Mesenchymal stem cell (in vitro differentiated cells and primary cell): ENCODE measurements at places on chromosomes 3 and 15.

- H3K27me3 ChIP-seq = no peaks in the 10 kb centered on the region
- H3K4me1 ChIP-seq = no peaks in the 10 kb centered on the region
- no peak overlapping the region for H3K27ac ChIP-seq
- no peak overlapping the region for H3K4me3 ChIP-seq
Observed at GRCh38 chr15:31782951-31783350, 247.4 kb upstream of the CHRNA7 start.

- H3K27me3 ChIP-seq = no peaks in the 10 kb centered on the region
- no peak overlapping the region for H3K4me3 ChIP-seq
- no peak for DNase-seq
- no peaks in the 10 kb centered on the region for H3K4me1 ChIP-seq
Observed at GRCh38 chr15:77352887-77353286, 67.0 kb downstream of the PEAK1 start.

- H3K4me3 ChIP-seq = no peak overlapping the region
- H3K4me1 ChIP-seq = peaks cover 5% of the 10 kb centered on the region
- H3K36me3 ChIP-seq = peaks cover 25% of the 10 kb centered on the region
- no peak overlapping the region for H3K27ac ChIP-seq
- DNase-seq = no peak
Observed at GRCh38 chr3:188253123-188253793, 99.3 kb downstream of the LPP start.

DNA sequence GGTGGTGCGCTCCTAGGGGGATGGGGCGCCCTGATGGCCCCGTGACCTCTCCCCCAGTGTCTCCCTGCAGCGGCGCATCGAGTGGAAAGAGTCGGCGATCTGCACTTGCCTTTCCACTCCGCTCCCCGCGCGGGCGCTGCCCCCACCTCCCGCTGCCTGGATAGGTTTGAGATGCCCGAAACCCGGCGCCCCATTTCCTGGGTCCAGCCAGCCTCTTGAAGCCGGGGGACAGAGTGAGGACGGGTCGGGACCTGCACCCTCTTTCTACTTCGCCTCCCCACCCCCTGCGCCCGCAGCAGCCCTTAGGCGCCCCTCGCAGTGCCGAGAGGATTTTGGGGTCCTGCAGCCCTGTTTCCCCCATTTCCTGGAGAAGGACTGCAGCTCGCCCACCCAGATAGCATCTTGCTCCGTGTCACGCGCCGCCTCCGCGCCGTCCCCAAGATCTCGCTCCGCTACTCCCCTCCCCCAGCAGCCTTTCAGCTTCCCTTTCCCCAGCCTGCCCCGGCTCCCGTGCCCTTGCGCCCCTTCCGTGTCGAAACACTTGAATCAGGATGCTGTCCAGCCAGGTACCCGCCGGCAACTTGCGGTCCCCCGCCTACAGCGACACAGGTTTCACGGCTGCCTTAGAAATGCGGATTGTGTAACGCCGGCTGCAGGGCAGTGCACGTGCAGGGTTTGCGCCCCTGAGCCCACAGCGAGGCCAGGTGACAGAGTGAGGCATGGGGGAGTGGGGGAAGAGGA lies 519 bp downstream of the ABHD6 start:
- H3K27me3 ChIP-seq = peaks cover 5% of the 10 kb centered on the region
- H3K4me3 ChIP-seq = peak overlapping the region; percentile 94
- no peak overlapping the region for H3K27ac ChIP-seq

- H3K27ac ChIP-seq = no peak overlapping the region
- DNase-seq = peak; percentile 41
- H3K27me3 ChIP-seq = no peaks in the 10 kb centered on the region
- H3K4me1 ChIP-seq = peaks cover 31% of the 10 kb centered on the region
- peak overlapping the region; percentile 97 for H3K4me3 ChIP-seq
- peaks cover 23% of the 10 kb centered on the region for H3K36me3 ChIP-seq
Observed at GRCh38 chr15:90201944-90202375, 830 bp downstream of the SEMA4B start.

DNA sequence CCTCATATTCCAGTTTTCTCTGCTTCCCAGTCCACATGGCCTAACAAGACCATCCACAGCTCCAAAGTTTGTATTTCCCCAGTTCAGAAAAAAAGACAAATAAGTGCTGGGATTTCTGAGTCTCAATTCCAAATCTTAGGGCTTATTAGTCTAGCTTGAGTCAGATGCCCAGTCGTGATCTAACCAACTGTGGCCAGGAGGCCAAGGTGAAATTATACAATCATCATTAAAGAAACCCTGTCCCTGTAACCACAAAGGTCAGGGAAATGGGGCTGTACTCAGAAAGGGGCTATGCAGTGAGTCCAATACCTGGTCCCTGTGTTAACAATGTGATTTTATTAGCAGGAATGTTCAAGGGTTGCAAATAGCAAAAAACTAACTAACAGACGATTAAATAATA lies 40.5 kb upstream of the MITF start:
- no peak overlapping the region for H3K4me3 ChIP-seq
- DNase-seq = no peak
- no peak overlapping the region for H3K27ac ChIP-seq

DNA sequence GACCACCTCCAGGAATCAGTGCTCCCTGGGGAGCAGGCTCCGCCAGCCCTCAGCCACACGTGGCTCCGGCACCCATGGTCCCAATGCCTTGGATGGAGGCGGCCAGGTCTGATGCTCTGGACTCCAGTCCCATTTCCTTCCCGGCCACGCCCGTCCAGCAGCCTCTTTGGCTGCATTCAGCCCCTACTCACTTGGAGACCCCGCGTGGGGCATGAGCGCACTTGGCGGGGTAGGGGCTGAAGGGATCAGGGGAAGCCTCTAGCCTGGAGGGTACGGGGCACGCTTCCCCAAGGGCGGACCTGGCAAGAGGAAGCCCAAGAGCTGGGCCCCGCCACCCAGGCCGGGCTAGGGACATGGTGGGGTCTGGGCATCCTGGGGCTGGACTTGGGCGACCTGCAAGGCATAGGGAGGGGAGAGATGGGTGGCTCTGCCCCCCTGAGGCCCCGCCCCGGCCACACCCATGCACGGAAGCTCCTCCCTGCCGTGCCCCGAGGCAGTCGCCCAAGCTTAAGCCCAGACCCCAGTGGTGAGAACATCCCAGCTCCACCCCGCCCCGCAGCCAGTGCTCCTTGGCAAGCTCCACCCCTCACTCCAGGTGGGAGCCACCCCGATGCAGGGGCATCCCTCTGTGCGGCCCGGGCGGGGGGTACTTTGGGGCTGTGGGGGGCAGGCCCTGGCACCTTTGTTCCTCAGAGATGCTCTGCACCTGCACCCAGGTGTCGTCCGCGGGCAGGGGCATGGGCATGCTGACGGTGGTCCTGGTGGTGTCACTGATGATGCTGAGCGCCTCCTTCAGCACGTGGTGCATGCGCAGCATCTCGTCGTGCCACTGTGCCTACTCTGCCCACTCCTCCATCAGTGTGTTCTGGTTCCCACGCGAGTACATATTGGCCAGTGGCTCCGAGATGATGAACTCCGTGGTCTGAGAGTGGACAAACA lies 163.5 kb downstream of the GOLGA6L4 start:
- DNase-seq = no peak
- H3K27ac ChIP-seq = no peak overlapping the region
- H3K36me3 ChIP-seq = no peaks in the 10 kb centered on the region
- H3K4me1 ChIP-seq = no peaks in the 10 kb centered on the region
- H3K27me3 ChIP-seq = no peaks in the 10 kb centered on the region
- H3K4me3 ChIP-seq = no peak overlapping the region

DNA sequence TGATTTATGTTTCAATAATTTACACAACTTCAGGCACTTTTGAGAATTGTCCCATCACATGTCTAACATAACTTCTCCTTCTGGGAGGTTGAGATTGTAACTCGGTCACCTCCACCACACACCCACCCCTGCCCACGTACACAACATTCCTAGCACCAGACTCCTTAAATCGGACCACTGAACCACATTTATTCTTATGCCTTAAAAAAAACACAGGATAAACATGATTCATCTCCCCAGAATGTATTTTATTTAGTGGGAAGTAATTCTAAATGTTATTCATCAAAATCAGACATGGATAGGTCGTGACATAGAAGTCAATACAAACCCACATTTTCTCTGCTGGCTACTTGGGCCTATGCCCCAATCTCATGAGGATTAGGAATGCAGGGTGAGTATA lies 3.0 kb downstream of the SNTN start:
- no peaks in the 10 kb centered on the region for H3K4me1 ChIP-seq
- no peaks in the 10 kb centered on the region for H3K36me3 ChIP-seq
- no peak overlapping the region for H3K4me3 ChIP-seq
- H3K27me3 ChIP-seq = no peaks in the 10 kb centered on the region

- DNase-seq = no peak
- H3K4me3 ChIP-seq = no peak overlapping the region
- peaks cover 46% of the 10 kb centered on the region for H3K27me3 ChIP-seq
- no peak overlapping the region for H3K27ac ChIP-seq
Observed at GRCh38 chr3:37593796-37594195, 267.9 kb upstream of the CTDSPL start.

DNA sequence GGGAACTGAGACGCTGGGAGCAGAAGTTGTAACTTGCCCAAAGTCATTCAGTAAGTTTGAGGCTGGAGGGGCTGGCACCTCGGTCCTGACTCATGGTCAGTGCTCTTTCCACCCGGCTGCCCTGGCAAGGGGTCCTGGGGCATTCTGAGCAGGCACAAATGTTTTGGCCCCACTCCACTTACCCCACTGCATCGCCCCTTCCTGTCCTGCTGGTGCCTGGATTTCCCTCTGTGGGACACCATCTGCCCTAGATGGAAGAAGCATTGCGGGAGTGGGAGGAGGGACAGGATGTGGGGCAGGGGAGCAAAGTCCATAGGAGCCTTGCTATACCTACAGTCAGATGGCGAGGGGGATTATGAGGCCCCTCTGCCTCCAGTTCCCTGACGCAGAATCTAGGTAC lies 4.5 kb downstream of the CORO2B start:
- DNase-seq = no peak
- no peaks in the 10 kb centered on the region for H3K36me3 ChIP-seq
- no peaks in the 10 kb centered on the region for H3K27me3 ChIP-seq
- no peak overlapping the region for H3K4me3 ChIP-seq
- H3K27ac ChIP-seq = no peak overlapping the region

DNA sequence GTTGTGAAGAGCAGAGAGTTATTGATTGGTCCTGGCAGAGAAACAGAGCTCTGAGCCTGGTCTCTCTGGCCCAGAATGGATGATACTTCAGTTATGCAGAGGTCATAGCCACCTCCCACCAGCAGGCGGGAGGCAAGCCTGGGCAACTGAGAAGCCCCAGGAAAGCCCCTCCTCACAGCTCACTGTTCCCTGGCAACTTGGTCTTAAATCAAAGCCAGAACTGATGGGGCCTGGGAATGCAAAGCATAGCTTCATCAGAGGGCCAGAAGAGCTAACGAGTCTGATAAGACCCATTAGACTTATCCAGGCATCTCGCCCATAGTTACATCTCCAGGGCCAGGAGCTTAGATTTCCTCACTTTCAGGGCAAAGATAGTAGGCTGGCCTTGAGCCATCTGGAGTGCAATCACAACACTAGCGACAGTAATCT lies 5.5 kb upstream of the COLQ start:
- no peaks in the 10 kb centered on the region for H3K4me1 ChIP-seq
- H3K27me3 ChIP-seq = no peaks in the 10 kb centered on the region
- no peak overlapping the region for H3K27ac ChIP-seq

DNA sequence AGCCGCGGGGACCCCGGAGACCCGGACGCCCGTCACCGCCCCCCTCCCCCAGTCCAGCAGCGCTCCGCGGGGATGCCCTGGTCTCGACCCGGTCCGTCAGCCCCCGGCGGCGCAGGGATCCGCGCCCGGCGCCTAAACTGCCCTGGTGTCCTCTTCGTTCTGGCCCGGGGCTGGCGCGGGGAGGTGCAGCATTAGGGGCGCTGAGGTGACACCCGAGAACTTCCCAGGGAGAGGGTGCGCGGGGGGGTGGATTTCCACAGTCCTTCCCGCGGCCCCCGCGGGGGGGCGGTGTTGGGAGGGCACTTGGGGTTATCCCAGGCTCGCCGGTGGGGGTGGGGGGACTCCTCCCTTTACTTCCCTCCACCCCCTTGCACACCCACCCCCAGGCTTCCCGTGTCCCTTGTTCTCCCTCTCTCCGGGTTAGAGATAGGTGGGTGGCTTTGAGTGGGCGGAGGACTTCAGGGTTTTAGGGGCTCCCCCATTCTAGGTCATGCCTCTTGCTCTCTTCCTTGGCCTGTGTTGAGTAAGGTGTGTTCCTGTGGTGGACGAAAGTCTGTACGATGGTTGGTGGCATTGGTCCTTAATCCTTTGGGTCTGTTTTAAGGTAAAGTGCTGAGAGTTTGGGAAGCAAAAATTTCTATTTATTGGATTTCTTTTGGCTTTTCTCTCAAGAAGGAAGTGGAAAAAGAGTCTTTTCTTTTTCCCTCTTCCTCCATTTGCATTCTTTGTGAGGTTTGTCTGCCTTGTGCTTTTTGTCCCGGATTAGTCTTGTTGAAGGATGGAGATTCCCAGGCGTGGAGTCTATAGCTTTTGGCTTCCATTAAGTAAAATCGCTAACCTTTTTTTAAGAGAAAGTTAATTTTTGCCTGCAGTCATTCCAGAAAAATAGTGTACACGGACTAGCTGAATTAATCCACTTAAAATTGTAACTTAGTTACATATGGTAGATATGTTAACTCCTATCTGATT lies 811 bp downstream of the SKIL start:
- no peaks in the 10 kb centered on the region for H3K27me3 ChIP-seq
- peak overlapping the region; percentile 88 for H3K27ac ChIP-seq

DNA sequence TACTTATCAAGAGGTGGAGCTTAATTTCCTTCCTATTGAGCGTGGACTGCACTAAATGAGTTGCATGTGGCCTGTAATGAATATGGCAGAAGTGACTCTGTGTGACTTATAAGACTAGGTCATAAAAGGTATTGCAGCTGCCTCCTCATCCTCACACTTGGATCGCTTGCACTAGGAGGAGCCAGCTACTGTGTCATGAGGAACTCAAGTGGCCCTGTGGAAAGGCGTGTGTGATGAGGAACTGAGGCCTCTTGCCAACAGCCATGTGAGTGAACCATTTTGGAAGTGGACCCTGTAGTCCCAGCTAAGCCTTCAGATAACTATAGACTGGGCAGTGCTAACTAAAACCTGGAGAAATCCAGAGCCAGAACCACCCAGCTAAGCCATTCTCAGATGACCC lies 7.1 kb upstream of the SLC30A4 start:
- no peak for DNase-seq
- H3K27ac ChIP-seq = no peak overlapping the region

- no peak overlapping the region for H3K27ac ChIP-seq
- H3K36me3 ChIP-seq = peaks cover 5% of the 10 kb centered on the region
- H3K4me3 ChIP-seq = no peak overlapping the region
- peaks cover 4% of the 10 kb centered on the region for H3K4me1 ChIP-seq
- DNase-seq = no peak
- H3K27me3 ChIP-seq = no peaks in the 10 kb centered on the region
Observed at GRCh38 chr15:89857673-89858072, 36.1 kb downstream of the AP3S2 start.

DNA sequence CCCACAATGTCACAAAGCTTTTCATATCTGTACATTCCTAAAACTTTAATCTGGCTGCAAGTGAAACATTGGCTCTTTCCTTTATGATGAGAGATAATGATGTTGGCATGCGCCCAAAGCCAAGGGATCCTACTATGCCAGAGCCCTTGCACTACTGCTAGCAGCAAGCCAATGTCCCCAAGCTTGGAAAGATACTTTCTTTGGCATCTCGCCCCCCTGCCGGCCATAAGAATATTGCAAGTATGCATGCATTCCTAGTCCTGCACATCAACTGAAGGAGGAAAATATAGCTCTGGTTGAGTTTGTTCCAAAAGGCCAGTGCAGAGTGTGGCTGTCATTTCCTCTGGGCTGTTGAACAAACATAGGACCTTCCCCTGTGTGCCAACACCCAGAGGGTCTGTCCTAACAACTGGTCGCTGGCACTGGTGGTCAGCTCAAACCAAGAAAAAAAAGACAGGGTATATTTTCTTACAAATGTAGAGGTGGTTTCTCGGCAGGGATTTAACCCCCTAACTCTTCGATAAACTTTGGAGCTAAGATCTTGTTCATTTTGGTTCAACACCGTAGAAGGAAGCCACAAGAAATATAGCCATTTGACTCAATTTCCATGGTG lies 120.9 kb upstream of the ZBED2 start:
- H3K27ac ChIP-seq = no peak overlapping the region
- H3K4me1 ChIP-seq = peaks cover 2% of the 10 kb centered on the region
- no peak overlapping the region for H3K4me3 ChIP-seq
- H3K27me3 ChIP-seq = no peaks in the 10 kb centered on the region
